Activated naive CD4-positive, alpha-beta T cell treated with anti-CD3 and anti-CD28 coated beads for 36 hours (primary cell): ENCODE measurements at places on chromosomes 5 and 9.
A peak's percentile ranks its signal among the peaks of the same experiment; 100 is the strongest.

GRCh38 chr9:6443661-6444060, 30.7 kb downstream of the UHRF2 start:
- no peak for DNase-seq

- peak; percentile 19 for DNase-seq
These were observed 329 bp downstream of the CDC23 start for GRCh38 chr5:138212828-138213160.

- DNase-seq, result no peak
These were observed 3.5 kb downstream of the TBC1D13 start for GRCh38 chr9:128790536-128790935.

GRCh38 chr9:109110329-109111021, 9.3 kb downstream of the TMEM245 start:
- DNase-seq, result no peak

GRCh38 chr5:102832445-102832844, 77.3 kb downstream of the PAM start:
- DNase-seq, result no peak

DNA sequence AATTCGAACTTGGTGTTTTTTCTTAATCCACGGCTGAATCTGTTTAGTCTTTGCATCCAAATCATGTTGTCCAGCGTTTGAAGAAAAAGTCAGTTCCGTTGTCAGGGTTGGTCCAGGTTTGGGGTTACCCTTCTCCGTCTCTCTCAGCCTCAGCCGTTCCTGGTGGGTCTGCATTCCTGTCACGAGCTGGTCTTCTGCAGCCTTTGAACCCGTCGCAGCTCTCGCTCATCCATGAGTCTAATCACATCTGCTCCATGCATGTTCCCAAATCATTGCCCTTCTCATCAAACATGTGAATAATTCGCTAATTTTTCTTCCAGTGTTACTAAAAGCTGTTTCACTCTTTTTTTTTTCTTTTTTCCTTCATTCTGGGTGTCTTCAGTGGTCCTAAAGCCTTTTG, 39.0 kb upstream of the EXOC3 start:
- DNase-seq, result no peak

GRCh38 chr5:62093976-62094375, 212.0 kb upstream of the KIF2A start:
- no peak for DNase-seq

DNA sequence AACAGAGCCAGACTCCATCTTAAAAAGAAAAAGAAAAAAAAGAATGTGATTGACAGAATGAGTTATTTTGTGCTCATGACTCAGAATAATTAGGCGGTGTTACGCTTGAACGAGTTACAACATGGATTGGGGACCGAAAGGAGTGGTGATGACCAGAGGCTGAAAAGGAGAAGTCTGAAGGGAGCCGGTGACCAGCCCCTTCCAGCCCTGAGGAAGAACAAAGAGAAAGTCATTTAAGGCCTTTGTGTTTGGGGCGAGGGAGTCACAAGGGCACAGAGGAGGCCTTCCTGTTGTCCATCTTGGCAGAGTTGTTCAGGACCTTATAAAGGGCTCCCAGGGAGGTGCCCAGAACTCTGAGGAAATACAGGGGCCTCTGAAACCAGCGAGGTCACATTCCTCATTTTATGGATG, 131.6 kb downstream of the GOLPH3 start:
- no peak for DNase-seq

- DNase-seq, result peak; percentile 63
These were observed at the start of gene PCDHB10 for GRCh38 chr5:141192110-141192725. Gene PCDHB10 (plus strand): TSS chr5:141192353. CDS start chr5:141192553, 200 bp downstream.

GRCh38 chr9:10706788-10707187, 94.0 kb upstream of the PTPRD start:
- DNase-seq, result no peak

- no peak for DNase-seq
These were observed 172.8 kb downstream of the COL23A1 start for GRCh38 chr5:178417391-178417811.

GRCh38 chr5:130836729-130837649, 328.1 kb downstream of the HINT1 start:
- DNase-seq, result no peak

DNA sequence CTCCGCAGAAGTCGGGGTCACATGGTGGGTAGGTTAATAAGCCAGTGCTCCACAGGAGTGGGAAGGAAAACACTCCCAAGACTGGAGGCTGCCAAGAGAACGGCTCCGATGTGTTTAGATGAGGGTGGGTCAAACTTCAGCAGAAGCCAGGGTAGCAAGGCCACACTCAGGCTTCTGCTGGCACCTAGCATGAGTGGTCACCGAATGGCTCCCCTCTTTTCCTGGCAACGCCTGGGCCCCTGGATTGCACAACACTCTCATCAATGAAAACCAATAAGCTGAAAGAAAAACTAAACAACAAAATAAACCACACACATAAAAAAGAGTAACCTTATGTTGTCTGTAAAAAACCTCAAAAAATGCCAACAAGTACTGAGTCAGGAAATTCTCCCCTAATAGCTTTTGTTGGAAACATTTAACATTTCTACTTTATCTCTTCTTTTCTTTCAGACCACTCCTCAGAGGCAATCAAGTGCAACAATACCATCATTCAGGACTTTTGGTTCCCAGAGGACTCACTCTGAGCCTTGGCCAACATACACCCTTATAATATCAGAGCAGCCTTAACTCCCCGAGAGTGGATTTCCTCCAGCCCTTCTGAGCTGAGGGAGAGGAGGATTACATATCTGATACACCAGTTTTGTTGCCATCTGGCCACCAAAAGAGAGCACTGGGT, 279.9 kb downstream of the ENC1 start:
- no peak for DNase-seq

- no peak for DNase-seq
These were observed 36.8 kb downstream of the PTGES start for GRCh38 chr9:129716091-129716490.

GRCh38 chr5:107672211-107673038, 1.7 kb upstream of the EFNA5 start:
- peak; percentile 37 for DNase-seq

DNA sequence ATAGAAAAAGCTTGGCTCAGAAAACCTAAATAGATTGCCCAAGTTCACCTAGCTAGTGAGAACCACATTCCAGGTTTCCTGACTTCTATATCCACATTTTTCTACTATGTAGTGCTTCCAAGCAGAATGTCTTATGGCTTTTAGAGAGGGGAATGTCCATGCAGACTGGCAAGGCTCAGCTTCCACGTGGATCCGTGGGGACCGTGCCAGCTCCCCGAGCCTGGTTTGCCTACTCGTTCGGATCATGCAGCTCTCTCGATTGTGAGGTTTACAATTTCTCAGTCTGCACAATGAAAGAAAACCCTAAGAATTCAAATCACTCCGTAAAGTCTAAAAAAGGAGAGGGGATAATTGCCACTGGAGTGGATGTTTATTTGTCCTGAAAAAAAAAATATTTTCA, 256.5 kb upstream of the NR4A3 start:
- no peak for DNase-seq

- no peak for DNase-seq
These were observed 52.9 kb downstream of the PAM start for GRCh38 chr5:102807878-102808502.

DNA sequence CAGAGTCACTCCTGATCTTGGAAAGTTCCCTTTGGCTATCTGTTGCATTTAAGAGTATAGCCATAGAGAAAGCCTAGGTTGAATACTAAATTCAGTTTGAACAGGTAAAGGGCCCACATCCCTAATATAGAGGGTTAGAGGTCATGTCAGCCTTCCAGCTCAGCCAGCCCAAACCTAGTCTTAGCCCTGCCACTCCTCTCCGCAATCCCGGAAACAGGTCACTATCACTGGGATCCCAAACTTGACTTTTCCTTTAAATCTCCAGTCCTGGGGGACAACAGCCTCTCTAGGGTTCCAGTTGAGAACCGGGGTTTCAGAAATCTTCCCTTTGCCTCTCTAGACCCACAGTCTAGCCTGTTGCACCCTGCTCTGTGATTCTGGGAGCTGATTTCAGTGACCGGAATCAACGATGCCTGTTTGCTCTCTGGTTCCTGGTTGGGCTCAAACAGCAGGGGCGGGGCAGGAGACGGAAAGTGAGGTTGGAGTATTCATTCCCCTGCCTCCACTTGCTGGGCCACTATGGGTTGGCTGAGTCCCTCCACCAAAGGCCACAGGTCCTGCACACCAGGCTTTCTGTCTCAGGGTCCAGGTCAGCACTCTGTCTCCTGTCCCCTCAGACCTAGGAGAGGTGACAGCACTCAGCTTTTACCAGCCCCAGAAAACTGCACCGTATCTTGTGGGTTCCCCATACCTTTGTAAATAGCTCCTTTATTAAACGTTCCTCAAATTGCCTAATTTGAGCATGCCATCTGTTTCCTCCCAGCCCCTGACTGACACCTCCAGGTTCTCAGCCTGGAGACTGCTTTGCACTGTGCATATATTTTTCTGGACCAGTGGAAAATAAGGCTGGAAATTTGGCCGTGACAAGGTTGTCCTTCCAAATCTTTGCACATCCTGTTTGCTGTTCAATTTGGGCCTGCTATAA, 23.8 kb upstream of the CPEB4 start:
- no peak for DNase-seq

- peak; percentile 68 for DNase-seq
These were observed 88.1 kb downstream of the KCNN2 start for GRCh38 chr5:114449860-114450421.

- DNase-seq, result no peak
These were observed 1187.8 kb downstream of the CDH9 start for GRCh38 chr5:25850581-25850980.

DNA sequence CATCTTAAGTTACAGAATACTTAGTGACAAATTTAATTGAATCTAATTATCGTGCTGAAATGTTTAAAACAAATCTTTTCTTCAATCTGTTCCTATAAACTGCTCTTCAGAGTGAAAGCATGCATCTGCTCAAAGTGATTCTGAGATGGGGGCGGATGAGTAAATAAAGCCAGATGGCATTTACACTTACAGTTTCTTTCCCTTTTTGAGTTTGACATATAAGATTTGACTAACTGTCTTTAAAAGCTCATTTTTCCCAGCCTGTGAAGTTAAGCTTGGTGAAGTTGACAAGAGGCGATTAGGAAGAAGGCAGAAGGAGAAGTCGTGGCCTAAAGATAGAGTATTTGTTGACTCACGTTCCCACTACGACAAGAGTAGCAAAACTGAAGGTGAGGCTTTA, 137.4 kb downstream of the LPAR1 start:
- no peak for DNase-seq

GRCh38 chr9:96156171-96156974, 145.6 kb downstream of the HSD17B3 start:
- peak; percentile 7 for DNase-seq

GRCh38 chr5:107224272-107224671, 446.5 kb downstream of the EFNA5 start:
- no peak for DNase-seq

DNA sequence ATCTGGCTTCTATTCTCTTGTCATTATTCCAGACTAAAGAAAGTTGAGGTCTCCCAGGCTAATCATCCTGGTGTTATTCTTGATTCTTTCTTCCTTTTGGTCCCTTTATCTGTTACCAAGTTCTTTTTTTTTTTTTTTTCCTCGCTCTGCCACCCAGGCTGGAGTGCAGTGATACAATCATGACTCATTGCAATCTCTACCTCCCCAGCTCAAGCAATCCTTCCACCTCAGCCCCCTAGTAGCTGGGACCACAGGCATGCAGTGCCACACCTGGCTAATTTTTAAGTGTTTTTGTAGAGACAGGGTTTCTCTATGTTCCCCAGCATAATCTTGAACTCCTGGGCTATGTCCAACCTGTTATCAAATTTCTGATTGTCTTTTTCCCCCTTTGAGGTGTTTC, 126.6 kb upstream of the DHFR start:
- DNase-seq, result no peak

DNA sequence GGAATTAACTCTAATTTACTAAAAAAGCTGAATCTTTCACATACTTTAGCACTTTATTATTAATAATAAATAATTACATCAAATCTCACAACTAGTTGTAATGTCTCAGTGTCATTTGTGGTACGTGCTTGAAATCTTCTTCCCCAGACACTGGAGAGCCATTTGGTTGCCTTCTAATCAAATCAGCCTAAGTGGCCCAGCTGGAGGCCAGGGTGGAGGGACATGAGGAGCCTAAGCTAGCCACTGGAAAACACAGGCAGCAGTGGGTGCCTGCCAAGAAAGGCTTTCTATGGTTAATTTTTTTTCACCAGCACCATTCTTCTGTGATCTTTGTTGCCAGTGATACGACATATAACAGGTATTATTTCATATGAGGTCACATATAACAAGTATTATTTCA, 117.0 kb downstream of the ERCC6L2 start:
- no peak for DNase-seq

- DNase-seq, result no peak
These were observed 30.0 kb downstream of the RBM27 start for GRCh38 chr5:146233441-146233840.

DNA sequence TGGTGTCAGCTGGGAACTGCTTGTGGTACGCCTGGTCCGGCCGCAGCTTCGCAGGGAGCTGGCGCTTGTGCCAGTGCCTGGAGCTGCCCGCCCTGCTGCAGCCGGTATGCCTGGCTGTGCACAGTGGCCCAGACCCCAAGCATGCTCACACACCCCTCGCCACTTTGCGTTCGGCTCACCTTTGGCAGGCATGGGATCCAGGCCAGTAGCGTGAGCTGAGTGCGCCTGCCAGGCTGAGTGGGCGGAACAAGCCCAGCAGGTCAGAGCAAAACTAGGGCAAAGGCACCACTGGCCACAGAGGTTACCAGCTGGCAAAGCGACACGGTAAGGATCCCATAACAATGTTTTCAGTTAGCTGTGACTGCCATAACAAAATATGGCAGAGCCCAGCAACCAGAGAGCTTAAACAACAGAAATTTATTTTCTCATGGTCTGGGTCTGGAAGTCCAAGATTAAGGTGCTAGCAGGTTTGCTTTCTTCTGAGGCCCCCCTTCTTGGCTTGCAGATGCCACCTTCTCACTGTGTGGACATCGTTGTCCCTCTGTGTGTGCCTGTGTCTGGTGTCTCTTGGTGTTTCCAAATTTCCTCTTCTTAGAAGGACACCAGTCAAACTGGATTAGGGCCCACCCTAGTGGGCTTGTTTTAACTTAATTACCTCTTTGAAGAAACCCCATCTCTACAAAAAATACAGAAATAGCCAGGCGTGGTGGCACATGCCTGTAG, 61.6 kb downstream of the PSAT1 start:
- DNase-seq, result no peak

GRCh38 chr5:159156426-159157238, 52.7 kb downstream of the RNF145 start:
- peak; percentile 58 for DNase-seq

DNA sequence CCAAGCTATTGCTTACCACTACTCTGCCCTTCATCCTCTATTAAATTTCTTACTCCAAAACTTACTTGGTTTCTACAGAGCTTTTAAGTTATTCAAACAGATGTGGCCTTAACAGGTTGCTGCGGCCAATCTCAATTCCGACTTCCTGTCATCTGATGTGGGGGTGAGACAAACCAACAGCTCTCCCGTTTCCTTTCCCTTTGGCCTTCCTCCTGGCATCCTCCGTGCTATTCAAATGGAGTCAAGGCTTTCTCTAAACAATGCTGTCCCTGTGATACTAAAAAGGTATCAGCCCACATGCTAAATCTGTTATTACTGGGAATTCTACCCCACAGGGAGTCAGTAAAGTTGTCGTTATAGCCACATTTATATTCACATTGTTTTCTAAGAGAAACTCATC, 11.8 kb downstream of the RBM18 start:
- DNase-seq, result no peak
